ENCODE measurements at places on chromosomes 11 and 22.

GRCh38 chr11:35614939-35615569, 3.2 kb upstream of the FJX1 start:
- no peak for DNase-seq

DNA sequence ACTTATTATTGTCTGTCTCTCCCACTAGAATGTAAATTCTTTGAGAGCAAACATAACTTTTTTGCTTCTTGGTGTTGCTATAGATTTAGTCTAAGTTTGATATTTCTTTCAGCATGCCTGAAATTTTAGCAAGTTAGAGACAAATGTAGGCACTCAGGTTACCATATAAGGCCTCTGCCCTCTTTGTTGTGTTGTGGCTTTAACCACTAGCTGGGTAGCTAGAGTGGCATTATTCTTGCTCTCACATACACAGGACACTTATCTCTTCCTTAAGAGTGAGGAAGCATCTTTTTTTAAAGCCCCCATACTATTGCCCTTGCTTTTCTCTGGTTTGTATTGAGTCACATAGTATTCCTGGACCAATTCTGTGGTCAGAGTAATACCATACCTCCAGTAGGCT, 11.2 kb downstream of the ZBED5 start:
- DNase-seq = no peak

DNA sequence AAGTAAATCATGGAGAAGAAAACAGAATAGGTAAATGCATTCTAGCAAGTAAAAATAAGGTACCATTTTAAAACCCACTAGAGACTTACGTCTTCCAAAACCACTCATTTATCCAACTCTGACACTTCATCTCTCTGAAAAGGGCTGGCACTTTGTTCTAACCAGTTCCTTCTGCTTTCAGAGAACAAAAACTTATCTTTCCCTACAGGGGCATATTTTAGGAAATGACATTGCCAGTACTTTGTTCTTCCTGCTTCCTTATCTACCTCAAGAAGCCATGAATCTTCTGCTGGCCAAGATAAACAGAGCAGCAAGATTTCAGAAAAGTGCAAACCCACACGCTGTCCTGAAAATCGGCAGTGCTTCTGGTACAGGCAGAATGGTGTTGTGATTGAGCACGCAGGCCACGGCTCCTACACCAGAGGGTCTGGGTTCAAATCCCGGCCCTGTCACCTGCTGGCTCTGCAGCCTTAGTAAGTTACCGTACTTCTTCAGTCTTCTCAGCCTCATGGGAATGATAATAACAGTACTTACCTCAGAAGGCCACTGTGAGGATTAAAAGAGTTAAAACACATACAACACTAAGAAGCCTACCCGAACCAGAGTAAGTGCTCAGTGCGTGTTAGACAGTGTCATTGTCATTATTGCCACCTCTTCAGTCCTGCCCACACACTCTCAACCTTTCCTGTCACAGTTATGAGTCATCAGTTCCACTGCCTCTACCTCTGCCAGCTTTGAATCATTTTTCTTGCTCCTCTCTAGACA, 11.0 kb downstream of the MPZL3 start:
- DNase-seq = no peak

DNA sequence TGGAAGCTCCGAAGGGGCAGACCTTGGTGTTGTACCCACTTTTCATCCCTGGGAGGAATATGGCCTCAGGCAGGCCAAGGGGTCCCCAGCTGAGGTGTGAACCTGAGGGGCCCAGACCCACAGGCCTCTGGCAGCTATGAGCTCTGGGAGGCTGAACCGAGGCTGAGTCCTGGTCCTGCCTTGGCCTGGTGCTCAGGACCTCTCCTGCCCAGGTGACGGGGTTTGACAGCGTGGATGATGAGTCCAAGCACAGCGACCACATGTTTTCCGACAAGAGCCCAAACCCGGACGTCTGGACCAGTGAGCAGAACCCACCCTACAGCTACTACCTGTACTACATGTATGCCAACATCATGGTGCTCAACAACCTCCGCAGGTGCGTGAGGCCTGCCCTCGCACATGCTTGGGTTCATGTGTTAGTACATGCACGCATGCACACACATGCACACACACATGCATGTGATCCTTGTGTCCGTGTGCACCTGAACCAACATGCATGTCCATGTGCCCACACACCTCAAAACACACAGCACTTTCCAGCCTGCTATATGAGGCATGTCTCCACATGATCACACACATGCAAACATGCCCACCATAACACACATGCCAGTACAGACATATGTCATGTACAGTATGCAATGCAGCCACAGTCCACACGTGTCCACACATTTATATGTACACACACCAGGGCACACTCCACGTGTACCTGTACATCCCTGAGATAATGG, 40.9 kb downstream of the RNF141 start:
- no peak for DNase-seq

- no peak for DNase-seq
Measured at GRCh38 chr22:39439170-39439569, 17.6 kb upstream of the MGAT3 start.

DNA sequence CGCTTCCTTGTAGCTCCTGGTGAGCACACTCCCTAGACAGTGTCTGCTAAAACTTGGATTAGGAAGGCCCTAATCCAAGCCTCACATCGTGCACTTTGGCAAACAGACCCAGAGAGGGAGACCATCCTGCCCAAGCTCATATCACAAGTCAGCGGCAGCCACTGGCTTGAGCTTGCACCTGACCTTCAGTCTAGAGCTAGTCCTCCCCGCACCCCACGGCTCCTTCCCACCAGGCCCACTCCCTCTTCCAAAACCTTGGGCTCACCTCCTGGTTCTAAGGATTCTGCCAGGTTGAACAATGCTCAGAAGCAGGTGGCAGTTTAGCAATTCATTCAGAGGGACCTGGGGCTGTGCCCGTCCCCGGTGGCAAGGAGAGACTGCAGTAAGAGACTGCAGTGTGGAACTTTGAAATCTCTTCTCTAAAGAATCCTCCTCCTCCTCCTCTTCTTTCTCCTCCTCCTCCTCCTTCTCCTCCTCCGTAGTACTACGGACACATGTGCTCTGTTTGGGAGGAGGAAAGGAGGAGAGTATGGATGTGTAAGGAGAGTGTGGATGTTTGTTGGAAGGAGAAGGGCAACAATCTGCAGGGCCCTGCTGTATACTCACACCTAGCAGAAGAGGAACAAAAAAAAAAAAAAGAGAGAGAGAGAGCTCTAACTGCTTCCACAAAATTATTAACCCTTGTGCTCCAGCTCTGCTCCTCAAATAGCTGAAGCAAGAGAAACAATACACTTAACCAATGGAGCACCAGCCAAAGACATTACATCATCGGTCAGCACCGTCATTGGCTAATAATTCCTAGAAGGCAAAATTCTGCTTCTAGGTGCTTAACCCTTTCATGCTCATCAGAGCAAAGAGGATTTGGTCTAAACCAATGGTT, 6.0 kb downstream of the SYN3 start:
- DNase-seq = no peak

DNA sequence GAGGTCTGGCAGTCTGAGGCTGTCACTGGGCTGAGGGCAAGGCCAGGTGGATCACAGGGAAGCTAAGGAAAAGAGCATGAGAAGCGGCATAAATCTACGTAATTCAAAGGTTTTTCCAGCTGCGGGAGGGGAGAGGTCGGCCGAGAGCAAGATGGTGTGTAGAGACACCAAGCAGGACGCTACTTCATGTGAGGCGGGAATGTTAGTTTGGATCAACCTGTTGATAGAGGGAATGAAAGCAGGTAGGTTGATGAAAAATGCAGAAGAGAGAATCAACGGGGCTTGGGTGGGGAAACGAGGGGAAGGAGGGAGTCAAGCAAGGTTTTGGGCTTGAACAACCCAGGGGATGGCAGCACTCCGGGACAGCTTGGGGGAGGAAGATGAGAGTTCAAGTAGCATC, 2.9 kb downstream of the B3GNT6 start:
- no peak for DNase-seq

DNA sequence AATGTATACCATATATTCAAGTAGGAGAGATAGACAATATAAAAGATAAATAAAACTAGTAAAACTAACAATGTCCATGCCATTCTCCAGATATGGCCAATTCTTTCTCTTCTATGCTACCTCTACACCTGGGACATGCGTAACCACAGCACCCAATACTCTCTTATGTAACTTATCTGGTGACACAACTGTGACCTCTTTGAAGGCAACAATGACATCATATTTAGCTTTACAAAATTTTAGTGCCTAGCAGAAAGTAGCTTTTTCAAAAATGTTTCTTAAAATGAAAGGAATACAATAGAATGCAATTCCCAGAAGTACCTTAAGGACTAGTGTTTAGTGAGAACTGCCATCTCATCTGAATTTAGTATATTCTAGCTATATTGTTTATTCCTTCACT, 36.8 kb downstream of the CDON start:
- DNase-seq = no peak

GRCh38 chr22:43152357-43153071, 1.2 kb downstream of the TSPO start:
- DNase-seq = peak; percentile 61

- DNase-seq = no peak
Measured at GRCh38 chr11:33134276-33134675, 27.0 kb downstream of the CSTF3 start.

DNA sequence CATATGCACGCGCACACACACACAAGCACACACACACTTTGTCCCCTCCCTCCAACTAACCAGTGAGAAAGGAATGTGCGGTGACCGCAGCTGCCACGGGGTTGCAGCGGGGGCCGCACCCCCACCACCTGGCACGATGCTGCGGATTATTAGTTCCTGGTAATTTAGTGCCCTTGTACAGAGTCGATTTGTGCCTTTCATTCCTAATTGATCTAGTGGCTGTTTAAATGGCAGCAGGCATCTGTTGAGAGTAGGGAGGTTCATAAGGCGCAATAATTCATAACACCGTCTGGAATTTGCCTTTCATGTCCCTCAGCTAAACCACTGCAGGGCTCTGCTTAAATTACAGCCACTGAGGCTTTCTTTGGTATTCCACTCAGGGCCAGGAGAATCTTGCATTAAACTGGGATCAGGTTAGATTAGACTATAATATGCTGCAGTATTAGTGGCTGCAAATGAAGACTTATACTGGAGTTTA, 113.7 kb downstream of the FEZ1 start:
- no peak for DNase-seq

DNA sequence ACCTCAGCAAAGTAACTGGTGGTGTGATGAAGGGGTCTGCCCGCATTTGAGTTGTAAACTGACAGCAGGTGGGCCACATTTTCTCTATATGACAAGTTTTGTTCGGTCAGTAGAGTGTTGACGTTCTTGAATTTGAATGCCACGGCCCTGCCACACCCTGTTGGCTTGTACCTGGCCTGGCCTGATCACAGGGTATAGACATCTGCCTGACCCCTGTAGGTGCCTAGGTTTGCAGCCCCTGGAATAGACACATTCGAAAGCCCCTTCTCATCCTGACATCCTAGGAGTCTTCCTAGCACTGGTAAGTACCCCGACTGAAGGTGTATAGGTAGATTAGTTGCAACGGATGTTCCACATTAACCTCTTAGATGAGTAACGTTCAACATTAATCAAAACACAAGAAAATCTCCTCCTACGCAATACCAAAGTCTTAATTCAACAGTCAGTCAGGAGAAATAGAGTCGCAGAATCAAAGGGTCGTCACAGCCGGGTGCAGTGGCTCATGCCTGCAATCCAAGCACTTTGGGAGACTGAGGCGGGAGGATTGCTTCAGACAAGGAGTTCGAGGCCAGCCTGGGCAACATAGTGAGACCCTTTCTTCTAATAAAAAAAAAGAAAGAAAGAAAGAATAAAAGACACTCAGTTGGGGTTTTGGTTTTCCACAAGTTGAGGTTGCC, 43.6 kb upstream of the CD5 start:
- no peak for DNase-seq

DNA sequence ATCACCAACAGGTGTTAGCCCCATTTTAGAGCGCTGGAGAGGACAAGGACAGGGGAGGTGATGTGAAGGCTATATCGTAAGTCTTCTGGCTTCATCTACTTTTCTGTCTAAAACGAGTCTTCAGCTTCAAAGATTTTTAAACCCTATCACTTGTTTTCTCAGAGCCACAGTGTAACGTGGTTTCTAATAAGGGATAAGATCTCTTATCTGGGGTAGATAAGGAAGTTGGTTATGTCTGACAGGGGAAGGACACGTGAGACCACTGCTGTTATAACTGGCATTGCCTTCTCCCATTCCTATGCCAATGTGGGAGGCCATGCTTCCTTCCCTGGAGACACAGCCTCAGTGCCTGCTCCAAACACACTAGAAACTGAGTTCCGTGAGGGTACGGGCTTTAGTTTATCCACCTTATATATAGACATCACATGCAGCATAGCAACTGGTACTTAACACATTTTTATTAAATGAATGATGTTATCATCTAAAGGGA, 39.3 kb downstream of the LARGE2 start:
- no peak for DNase-seq

DNA sequence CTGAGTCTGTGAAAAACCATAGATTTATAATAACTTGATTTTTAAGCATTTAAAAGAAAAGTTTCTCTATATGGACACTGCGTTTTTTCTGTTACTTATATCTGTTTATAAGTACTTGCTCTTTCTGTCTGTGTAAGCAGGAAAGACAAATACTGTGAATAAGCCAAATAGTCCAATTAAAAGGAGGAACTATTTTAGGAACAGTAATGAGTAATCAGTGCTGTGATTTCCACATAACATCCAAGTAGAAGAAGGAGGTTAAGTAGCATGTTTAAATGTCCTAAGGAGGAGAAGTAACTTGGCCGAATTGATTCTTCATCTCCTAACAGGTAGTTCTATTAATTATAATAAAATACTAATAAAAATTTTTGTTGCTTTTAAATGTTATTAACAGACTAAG, 40.8 kb downstream of the ZNF214 start:
- no peak for DNase-seq

GRCh38 chr11:17391493-17392355, 3.3 kb upstream of the KCNJ11 start:
- no peak for DNase-seq

DNA sequence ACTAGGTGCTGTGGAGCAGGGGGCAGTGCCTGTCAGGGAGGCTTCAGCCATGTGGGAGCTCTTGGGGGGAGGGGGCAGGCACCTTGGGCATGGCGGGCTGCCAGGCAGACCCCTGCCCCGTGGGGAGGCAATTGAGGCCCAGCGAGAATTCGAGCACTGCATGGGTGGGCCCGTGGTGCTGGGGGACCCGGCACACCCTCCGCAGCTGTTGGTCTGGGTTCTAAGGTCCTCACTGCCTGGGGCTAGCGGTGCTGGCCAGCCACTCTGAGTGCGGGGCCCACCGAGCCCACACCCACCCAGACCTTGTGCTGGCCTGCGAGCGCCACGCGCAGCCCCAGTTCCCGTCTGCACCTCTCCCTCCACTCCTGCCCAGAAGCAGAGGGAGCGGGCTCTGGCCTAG, 835.5 kb upstream of the CNTN5 start:
- no peak for DNase-seq

DNA sequence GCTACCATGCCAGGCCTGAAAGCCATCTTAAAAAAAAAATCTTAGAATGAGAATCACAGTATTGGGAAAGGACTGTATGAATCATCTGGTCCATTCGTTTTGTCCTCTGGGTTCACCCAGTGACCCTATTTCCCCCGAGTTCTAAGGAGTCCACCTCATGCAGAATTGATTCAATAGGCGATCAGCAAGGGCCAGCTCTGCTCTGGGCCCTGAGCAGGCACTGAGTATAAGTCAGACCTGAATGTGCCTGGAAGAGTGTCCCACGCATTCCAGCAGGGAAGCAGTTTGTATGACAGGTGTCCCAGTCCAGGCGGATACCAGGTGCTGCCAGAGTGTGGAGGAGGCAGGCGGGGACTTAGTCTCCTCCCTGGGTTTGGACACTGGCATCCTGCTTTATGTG, 883 bp upstream of the HMOX1 start:
- DNase-seq = no peak

GRCh38 chr11:88324562-88325345, 12.8 kb downstream of the CTSC start:
- no peak for DNase-seq
